ENCODE measurements at places on chromosomes 6 and 20. TPM values are rescaled to one million over a fixed set of nuclear protein-coding genes. Genes with fewer than 3 reads are reported as not detected.

The SAMD5 gene
- not detected for total RNA-seq

The TFAP2D gene
- not detected for total RNA-seq

The RFX6 gene
- not detected for total RNA-seq

The SPATA25 gene
- total RNA-seq = 0.49 TPM

The SLA2 gene
- total RNA-seq = 78.8 TPM

The TIAM2 gene
- 7.6 TPM for total RNA-seq

The PPP1R14C gene
- total RNA-seq = 0.15 TPM

The RBL1 gene
- 51.4 TPM for total RNA-seq

The TSHZ2 gene
- total RNA-seq = 28.4 TPM

The USP49 gene
- 6.7 TPM for total RNA-seq

The CD24 gene
- 0.39 TPM for total RNA-seq

The DEFB110 gene
- total RNA-seq = not detected

The ME1 gene
- not detected for total RNA-seq

The PSMA7 gene
- 330 TPM for total RNA-seq

The ZSCAN12 gene
- 6.2 TPM for total RNA-seq

The ANKEF1 gene
- total RNA-seq = 2.9 TPM

The ATAT1 gene
- 11.3 TPM for total RNA-seq

The SCUBE3 gene
- total RNA-seq = not detected

The DHX35 gene
- total RNA-seq = 9.7 TPM

The DEFB115 gene
- not detected for total RNA-seq

The METTL24 gene
- total RNA-seq = not detected

The EPB41L2 gene
- total RNA-seq = 29.2 TPM

The NRN1 gene
- total RNA-seq = 5.8 TPM

The RAD21L1 gene
- not detected for total RNA-seq

The PRDM13 gene
- not detected for total RNA-seq

The PDE7B gene
- 7.1 TPM for total RNA-seq

The KCNK16 gene
- not detected for total RNA-seq

The RBM24 gene
- not detected for total RNA-seq

The GINS1 gene
- 25.7 TPM for total RNA-seq

The ERGIC3 gene
- 149 TPM for total RNA-seq

The LIME1 gene
- total RNA-seq = 73.8 TPM

The SLC52A3 gene
- not detected for total RNA-seq

The MOCS1 gene
- total RNA-seq = 0.37 TPM

The MRPL18 gene
- 72.9 TPM for total RNA-seq

The WFDC10B gene
- not detected for total RNA-seq

The ULBP3 gene
- total RNA-seq = 0.98 TPM

The SLC17A1 gene
- total RNA-seq = 0.15 TPM

The GLYATL3 gene
- total RNA-seq = not detected

The ZSCAN16 gene
- total RNA-seq = 6.6 TPM

The C6orf118 gene
- total RNA-seq = not detected

The TRAPPC3L gene
- not detected for total RNA-seq

The EFCAB8 gene
- total RNA-seq = 0.73 TPM

The FABP7 gene
- not detected for total RNA-seq

The NMBR gene
- not detected for total RNA-seq

The MYLK2 gene
- total RNA-seq = 0.64 TPM

The STK35 gene
- 18.5 TPM for total RNA-seq

The ASIP gene
- total RNA-seq = not detected

The GGTLC1 gene
- total RNA-seq = not detected

The LAMA4 gene
- total RNA-seq = not detected

The POPDC3 gene
- not detected for total RNA-seq

The B3GAT2 gene
- total RNA-seq = not detected

The TRDN gene
- total RNA-seq = not detected

Data from T-helper 1 cell treated with Interleukin-12 subunit alpha and Interleukin-12 subunit beta and Interleukin-4 antibody, amounts not matched to agents 30 ng/mL and 1 ng/mL, for 36 hours (primary cell).